ENCODE measurements at places on chromosomes 6 and 20. TPM values are rescaled to one million over a fixed set of nuclear protein-coding genes. Genes with fewer than 3 reads are reported as not detected.

PRICKLE4 gene
- 0.52 TPM for total RNA-seq

BPIFB4 gene
- total RNA-seq, result not detected

DNA sequence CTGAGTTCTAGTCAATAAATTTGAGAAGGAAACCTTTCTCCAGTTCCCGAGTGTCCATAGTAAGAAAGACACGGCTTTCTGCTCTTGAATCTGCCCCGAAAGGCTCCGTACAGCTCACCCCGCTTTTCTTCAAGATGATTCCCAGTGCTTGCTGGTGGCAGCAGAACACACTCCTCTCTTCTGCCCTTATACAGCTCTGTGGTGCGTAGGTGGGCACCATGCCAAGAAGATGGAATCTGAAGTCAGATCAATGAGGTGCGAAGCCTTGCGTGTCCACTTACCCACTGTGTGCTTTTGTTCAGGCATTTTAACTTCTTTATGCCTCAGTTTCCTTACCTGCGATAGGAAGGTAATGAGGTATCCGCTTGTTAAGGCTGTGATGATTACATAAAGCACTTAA, 142.2 kb downstream of the WDR27 start:
- no peak for DNase-seq

NDRG3 gene
- 34.5 TPM for total RNA-seq

GRCh38 chr6:85462673-85463072, 12.8 kb downstream of the NT5E start:
- DNase-seq, result peak; percentile 62

DNA sequence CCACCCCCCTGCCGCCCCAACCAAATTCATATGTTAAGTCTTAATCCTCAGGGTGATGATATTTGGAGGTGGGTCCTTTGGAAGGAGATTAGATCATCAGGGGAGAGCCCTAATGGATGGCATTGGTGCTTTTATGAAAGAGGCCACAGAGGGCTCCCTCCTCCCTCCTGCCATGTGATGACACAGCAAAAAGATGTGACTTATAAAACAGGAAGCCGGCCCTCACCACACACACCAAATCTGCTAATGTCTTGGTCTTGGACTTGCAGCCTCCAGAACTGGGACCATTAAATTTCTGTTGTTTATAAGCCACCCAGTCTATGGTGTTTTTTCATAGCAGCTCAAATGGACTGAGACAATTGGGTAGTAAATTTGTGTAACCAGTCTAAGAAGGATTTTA, 176.3 kb downstream of the ADGRG6 start:
- DNase-seq, result peak; percentile 18

DNA sequence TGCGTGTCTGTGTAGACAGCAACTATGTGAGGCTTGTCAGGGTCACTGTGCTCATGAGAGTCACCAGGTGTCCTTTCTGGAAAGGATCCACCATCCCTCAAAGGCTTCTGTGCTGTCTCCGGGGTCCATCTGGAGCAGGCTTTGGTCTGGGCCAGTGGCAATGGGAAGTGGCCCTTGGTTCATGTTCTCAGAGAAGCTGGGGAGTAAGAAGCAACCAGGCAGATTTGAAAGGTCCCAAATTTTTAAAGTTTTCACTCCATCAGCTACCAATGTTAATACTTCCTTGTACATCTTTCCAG, 68.2 kb downstream of the GCNT2 start:
- DNase-seq, result no peak

All from renal cortical epithelial cell (primary cell).